ENCODE measurements at places on chromosomes 1 and 21.

- no peak for DNase-seq
Measured at GRCh38 chr1:117110774-117111173, 10.8 kb downstream of the TRIM45 start.

GRCh38 chr1:110056285-110056683 lies 14.2 kb downstream of the ALX3 start:
- DNase-seq, result no peak

- DNase-seq, result no peak
Measured at GRCh38 chr1:163300568-163300967, 21.2 kb upstream of the NUF2 start.

GRCh38 chr1:180168786-180169639 lies 14.3 kb downstream of the QSOX1 start:
- DNase-seq, result no peak

DNA sequence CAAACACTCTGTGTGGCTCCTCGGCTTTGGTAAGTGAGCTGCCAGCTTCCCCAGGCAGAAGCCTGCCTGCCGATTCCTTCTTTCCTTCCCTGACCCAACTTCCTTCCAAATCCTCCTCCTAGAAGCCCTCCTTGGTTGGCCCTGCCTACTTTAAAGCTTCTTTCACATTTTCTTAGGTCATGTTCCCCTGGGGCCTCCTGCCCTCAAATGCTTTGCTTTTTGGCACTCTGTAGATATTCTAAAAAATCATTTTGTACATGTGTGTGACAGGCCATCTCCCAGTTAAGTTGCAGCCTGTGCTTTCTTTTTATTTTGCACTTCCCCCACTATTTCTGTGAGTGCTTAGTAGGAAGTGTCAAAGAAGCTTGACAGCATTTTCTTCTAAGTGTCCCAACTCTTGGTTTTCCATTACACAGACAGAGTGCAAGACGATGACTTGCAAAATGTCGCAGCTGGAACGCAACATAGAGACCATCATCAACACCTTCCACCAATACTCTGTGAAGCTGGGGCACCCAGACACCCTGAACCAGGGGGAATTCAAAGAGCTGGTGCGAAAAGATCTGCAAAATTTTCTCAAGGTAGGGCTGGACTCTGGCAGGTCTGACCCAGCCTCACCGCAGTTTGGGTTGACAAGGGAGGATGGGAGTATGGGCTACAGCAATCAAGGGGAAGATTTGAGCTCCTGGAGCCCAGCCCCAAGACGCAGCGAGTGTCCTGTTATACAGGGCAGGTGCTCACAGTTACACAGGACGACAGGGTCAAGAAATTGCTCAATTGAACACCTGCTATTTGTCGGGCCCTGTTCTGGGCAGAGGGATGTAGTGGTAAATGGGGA lies at the start of gene S100A9:
S100A9 (plus strand) TSS at position 2 of the 838 bp plus-strand sequence; CDS start at position 432, 430 bp downstream.
- DNase-seq, result no peak

DNA sequence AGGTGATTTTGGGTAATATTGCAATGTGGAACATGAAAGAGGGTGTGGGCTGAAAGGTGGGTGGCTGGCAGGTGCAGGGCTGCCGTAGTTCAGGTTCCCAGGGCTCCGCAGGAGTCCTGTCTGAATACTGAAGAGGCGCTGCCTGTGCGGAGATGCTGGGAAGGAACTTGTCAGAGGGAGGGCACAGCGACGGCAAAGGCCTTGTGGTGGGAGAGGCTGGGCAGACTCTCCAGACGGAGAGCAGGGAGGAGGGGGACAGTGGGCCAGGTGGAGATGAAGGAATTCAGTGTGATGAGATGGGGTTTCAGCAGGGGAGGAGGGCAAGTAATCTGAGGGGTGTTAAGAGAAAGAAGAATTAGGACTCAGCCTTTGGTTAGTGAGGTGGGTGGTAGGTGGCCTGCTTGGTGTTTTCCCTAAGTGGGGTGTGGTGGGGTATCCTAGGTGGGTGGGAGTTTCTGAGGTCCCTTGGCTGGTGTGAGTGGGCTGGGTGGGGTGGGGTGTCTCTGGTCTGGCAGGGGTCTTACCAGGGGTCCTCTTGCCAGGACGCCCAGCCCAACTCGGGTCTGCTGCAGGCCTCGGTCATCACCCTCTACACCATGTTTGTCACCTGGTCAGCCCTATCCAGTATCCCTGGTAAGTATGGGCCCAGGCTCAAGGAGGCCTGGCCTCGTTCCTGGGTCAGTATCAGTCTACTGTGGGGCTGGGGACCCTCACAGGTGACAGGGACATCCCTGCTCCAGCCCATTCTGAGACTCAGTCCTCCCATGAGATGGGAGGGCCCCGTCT lies 15.6 kb downstream of the SERINC2 start:
- no peak for DNase-seq

Measured in frontal cortex (tissue), 4 donors.